Colonic mucosa (tissue), 4 donors: ENCODE measurements at places on chromosomes 5 and 9. TPM values are rescaled to one million over a fixed set of nuclear protein-coding genes. Genes with fewer than 3 reads are reported as not detected.
A peak's percentile ranks its signal among the peaks of the same experiment; 100 is the strongest.

Gene HSPB3
- total RNA-seq, result 0.77 TPM

GRCh38 chr9:82581935-82582334, 481.0 kb downstream of the RASEF start:
- DNase-seq, result no peak
- no peaks in the 10 kb centered on the region for H3K36me3 ChIP-seq
- no peaks in the 10 kb centered on the region for H3K4me1 ChIP-seq
- no peak overlapping the region for H3K27ac ChIP-seq
- no peak overlapping the region for H3K4me3 ChIP-seq

Gene B4GALT1
- total RNA-seq, result 76.9 TPM

Gene NR4A3
- total RNA-seq, result 0.10 TPM

DNA sequence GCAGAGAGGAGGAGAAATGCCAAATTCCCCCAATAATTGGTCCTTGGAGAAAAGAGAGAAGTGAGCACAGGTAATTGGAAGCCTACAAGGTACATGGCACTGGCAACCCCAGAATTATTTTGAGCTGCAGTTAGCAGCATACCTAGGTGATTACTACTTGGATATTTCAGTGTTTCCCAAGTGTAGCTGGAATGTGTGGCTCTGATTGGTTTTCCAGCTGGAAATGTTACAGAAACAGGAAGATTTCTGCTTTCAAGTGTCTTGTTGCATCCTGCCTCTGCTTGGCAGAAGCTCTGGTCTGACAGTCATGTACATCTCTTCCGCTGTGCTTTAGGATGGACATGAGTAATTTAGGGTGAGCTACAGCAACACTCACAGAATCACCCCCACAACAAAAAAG, 262.1 kb downstream of the ENC1 start:
- H3K27ac ChIP-seq, result no peak overlapping the region
- no peak overlapping the region for H3K4me3 ChIP-seq
- no peaks in the 10 kb centered on the region for H3K27me3 ChIP-seq
- no peaks in the 10 kb centered on the region for H3K36me3 ChIP-seq
- no peaks in the 10 kb centered on the region for H3K4me1 ChIP-seq
- DNase-seq, result no peak

Gene PCA3
- total RNA-seq, result not detected

GRCh38 chr9:126612813-126613641, 701 bp upstream of the LMX1B start:
- H3K36me3 ChIP-seq, result no peaks in the 10 kb centered on the region
- H3K27ac ChIP-seq, result no peak overlapping the region
- H3K4me1 ChIP-seq, result peaks cover 8% of the 10 kb centered on the region
- no peak for DNase-seq
- peak overlapping the region; percentile 9 for H3K4me3 ChIP-seq
- H3K27me3 ChIP-seq, result peaks cover 90% of the 10 kb centered on the region

DNA sequence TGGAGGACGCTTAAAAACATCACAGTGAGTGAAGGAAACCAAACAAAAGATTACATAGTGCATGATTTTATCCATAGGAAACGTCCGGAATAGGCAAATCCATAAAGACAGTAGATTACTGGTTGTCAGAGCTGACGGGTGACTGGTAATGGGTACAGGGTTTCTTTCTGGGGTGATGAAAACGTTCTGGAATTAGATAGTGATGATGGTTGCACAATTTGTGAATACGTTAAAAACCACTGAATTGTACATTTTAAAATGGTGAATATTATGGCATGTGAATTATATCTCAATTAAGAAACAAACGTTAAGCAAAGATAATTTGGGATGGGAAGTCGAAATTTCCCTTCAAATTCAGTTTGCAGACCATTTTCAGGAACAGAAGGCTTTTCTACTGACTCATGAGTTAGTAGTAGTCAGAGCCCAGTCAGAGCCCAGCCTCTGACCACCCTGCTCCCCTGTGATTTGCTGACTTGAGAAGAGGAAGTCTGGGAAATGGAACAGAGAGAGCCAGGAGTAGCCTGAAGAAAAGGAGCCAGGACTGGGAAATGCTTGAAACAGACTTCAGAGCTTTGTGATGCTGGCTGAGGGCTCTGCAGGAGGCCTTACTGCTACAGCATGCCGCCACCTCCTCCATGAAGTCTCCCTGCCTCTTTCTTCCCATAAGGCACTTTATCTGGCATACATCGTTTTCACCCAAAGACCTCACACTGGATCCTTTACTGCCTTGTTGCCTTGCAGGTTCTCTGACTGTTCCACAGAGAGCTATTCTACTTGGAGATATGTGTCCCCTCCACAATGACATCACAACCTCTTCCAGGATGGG, 46.4 kb upstream of the CTNNA1 start:
- no peaks in the 10 kb centered on the region for H3K36me3 ChIP-seq
- no peak overlapping the region for H3K4me3 ChIP-seq
- H3K4me1 ChIP-seq, result no peaks in the 10 kb centered on the region

GRCh38 chr5:38434966-38435705, 121.3 kb downstream of the LIFR start:
- no peaks in the 10 kb centered on the region for H3K27me3 ChIP-seq
- no peak overlapping the region for H3K27ac ChIP-seq
- H3K36me3 ChIP-seq, result no peaks in the 10 kb centered on the region
- H3K4me3 ChIP-seq, result no peak overlapping the region

- peaks cover 3% of the 10 kb centered on the region for H3K4me1 ChIP-seq
- H3K27ac ChIP-seq, result no peak overlapping the region
- no peaks in the 10 kb centered on the region for H3K27me3 ChIP-seq
- H3K4me3 ChIP-seq, result no peak overlapping the region
- peak; percentile 21 for DNase-seq
- H3K36me3 ChIP-seq, result no peaks in the 10 kb centered on the region
Measured at GRCh38 chr9:122158202-122158601, 1.4 kb downstream of the NDUFA8 start.

DNA sequence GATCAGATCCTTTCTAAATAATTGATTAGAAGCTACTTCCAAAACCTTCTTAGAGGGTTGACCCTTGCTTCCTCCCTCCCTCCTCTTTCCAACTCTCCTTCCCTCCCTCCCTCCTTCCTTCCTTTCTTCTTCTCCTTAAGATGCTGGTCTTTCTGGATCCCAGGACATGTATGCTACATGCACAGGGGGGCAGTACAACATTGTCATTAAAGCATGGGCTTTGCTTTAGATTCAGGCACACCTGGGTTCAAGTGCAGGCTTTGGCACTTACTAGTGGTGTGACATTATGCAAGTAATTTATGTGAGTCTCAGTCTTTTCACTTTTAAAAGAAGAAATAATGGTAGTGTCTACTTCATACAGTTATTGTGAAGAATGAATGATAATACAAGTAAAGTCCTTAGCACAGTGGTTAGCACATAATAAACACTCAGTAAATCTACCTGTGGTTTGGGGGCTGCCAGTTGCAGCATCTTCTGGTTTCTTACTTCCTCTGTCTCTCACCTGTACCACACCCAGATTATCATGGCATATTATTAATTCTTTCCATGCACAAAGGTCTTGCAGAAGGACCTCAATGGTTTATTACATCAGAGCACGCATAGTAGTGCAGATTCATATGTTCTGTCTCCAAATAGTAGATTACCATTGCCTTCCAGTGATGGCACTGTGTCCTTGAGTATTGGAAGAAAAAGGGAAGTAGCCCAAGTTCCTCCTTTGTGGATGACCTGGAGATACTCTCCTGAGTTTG, 154.1 kb downstream of the ARHGAP26 start:
- no peak for DNase-seq
- no peak overlapping the region for H3K4me3 ChIP-seq
- H3K36me3 ChIP-seq, result no peaks in the 10 kb centered on the region
- H3K27ac ChIP-seq, result no peak overlapping the region
- no peaks in the 10 kb centered on the region for H3K27me3 ChIP-seq

- DNase-seq, result no peak
- H3K27ac ChIP-seq, result no peak overlapping the region
- no peak overlapping the region for H3K4me3 ChIP-seq
- H3K27me3 ChIP-seq, result no peaks in the 10 kb centered on the region
- H3K36me3 ChIP-seq, result no peaks in the 10 kb centered on the region
- H3K4me1 ChIP-seq, result no peaks in the 10 kb centered on the region
Measured at GRCh38 chr9:120299785-120300184, 280.2 kb downstream of the CDK5RAP2 start.

- H3K36me3 ChIP-seq, result no peaks in the 10 kb centered on the region
- no peak for DNase-seq
- no peak overlapping the region for H3K4me3 ChIP-seq
- H3K4me1 ChIP-seq, result no peaks in the 10 kb centered on the region
Measured at GRCh38 chr5:2904399-2904798, 152.9 kb upstream of the IRX2 start.

- no peak overlapping the region for H3K27ac ChIP-seq
- no peaks in the 10 kb centered on the region for H3K27me3 ChIP-seq
- DNase-seq, result no peak
- no peak overlapping the region for H3K4me3 ChIP-seq
Measured at GRCh38 chr5:126881821-126882600, 105.1 kb downstream of the LMNB1 start.

GRCh38 chr5:176543428-176544182, 5.5 kb upstream of the CDHR2 start:
- no peaks in the 10 kb centered on the region for H3K27me3 ChIP-seq
- H3K36me3 ChIP-seq, result no peaks in the 10 kb centered on the region
- H3K4me1 ChIP-seq, result peaks cover 27% of the 10 kb centered on the region
- peak overlapping the region; percentile 99 for H3K27ac ChIP-seq

DNA sequence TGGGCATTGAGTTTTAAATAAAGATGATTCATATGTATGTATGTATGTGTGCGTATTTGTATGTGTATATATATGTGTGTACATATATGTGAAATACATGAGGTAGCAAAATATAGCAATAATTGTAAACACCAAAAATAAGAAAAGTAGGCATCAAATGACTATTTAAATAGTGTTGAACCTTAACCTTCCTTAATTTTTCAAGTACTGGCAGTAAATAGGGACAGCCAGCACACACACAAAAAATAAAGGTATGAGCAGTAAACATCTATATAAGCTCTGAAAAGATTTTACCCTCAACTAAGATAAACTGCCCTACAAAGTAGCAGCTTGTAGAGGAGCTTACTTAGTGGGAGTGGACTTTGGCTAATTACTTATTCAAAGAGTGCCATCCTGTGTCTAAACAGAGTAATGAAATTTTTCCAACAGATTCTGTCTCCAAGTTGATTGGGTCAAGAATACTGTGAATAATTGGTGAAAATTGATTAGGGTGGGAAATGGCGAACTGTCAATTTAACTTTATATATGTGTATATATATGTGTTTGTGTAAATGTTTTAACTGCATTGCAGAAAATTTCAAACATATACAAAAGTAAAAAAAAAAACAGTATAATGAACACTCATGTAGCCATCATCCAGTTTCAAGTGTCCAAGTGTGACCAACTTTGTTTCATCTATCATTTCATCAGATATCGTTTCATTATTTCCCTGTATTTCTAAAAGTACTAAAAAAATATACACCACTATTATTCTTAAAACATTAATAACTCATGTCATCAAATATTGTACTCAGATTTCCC, 2.0 kb upstream of the ADAMTS6 start:
- DNase-seq, result no peak
- peak overlapping the region; percentile 73 for H3K27ac ChIP-seq
- peak overlapping the region; percentile 49 for H3K4me3 ChIP-seq

DNA sequence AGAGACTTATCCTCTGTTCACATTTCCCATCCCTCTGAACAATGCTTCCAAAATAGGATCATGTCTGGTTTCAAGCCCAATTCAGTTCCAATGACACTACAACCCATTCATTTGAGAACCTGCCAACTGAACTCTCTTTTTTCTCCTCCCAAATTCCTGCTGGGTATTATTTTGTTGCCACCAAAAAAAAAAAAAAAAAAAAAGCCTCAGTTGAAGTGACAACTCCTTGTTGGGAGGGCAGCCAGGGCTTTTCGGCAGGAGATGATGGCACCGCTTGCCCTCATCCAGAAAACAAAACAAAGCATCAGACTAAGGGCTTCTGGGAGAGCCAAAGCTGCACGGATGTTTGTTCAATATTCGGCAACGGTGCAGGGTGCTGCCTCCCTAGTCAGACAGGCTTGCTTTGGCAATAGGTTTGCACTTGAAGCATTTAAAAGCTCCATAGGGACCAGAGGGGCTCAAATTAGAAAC, 30.6 kb upstream of the TRIM32 start:
- no peak overlapping the region for H3K4me3 ChIP-seq
- H3K36me3 ChIP-seq, result no peaks in the 10 kb centered on the region
- DNase-seq, result no peak
- H3K27me3 ChIP-seq, result no peaks in the 10 kb centered on the region
- H3K27ac ChIP-seq, result no peak overlapping the region
- H3K4me1 ChIP-seq, result no peaks in the 10 kb centered on the region

Gene GABRA1
- not detected for total RNA-seq

DNA sequence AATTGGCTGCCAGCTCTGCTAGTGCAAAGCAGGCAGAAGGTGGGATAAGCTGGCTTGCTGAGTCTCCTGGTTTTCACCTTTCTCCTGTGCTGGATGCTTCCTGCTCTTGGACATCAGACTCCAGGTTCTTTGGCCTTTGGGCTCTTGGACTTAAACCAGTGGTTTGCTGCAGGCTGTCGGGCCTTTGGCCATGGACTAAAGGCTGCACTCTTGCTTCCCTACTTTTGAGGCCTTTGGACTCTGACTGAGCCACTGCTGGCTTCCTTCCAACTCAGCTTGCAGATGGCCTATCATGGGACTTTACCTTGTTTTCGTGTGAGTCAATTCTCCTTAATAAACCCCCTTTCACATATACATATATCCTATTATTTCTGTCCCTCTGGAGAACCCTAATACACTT, 1293.9 kb upstream of the CDH6 start:
- no peaks in the 10 kb centered on the region for H3K27me3 ChIP-seq
- H3K4me3 ChIP-seq, result no peak overlapping the region
- H3K36me3 ChIP-seq, result no peaks in the 10 kb centered on the region
- H3K4me1 ChIP-seq, result no peaks in the 10 kb centered on the region

DNA sequence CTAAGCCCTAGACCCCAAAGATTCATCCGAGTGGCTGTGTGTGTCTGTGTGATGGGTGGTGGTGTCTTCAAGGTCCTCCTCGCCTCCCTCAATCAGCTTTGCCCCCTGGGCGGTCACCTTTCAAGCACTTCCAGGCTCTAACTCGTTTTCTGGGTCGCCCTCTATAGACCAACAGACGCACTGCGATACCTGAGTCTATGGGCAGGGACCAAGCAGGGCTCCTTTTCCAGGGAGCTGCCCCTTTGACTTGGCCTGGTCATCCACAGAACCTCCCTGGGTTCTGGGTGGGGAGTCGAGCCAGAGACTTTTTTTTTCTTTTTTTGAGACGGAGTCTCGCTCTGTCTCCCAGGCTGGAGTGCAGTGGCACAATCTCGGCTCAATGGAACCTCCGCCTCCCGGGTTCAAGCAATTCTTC, 1.1 kb downstream of the SLC27A4 start:
- peak overlapping the region; percentile 87 for H3K27ac ChIP-seq
- H3K36me3 ChIP-seq, result peaks cover 13% of the 10 kb centered on the region
- H3K4me1 ChIP-seq, result no peaks in the 10 kb centered on the region
- peak overlapping the region; percentile 98 for H3K4me3 ChIP-seq
- H3K27me3 ChIP-seq, result no peaks in the 10 kb centered on the region

DNA sequence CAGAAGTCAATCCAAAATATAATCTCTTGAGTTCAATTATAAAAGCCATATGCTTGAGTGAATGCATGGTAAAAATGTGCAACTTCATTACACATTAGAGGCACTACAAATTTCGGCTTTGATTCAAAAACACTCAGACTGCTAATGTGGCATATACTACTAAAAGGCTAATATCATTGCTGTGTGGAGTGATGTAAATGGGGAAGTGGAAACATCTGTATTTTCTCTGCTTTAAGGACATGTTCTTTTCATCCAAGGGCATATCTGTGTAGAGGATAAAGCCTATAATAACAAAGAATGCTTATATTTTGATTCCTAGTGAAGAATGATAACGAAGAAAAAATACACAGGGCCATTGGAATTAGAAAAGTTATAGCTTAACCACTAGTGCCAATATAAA, 643.9 kb upstream of the ZNF608 start:
- H3K27ac ChIP-seq, result no peak overlapping the region
- DNase-seq, result no peak
- H3K4me1 ChIP-seq, result no peaks in the 10 kb centered on the region
- H3K36me3 ChIP-seq, result no peaks in the 10 kb centered on the region
- H3K27me3 ChIP-seq, result no peaks in the 10 kb centered on the region
